Spinal cord (tissue), 10 donors: ENCODE measurements at places on chromosomes 7 and 10. TPM values are rescaled to one million over a fixed set of nuclear protein-coding genes. Genes with fewer than 3 reads are reported as not detected.

- no peak for DNase-seq
Observed at GRCh38 chr7:90621747-90622140, 25.6 kb downstream of the CDK14 start.

DNA sequence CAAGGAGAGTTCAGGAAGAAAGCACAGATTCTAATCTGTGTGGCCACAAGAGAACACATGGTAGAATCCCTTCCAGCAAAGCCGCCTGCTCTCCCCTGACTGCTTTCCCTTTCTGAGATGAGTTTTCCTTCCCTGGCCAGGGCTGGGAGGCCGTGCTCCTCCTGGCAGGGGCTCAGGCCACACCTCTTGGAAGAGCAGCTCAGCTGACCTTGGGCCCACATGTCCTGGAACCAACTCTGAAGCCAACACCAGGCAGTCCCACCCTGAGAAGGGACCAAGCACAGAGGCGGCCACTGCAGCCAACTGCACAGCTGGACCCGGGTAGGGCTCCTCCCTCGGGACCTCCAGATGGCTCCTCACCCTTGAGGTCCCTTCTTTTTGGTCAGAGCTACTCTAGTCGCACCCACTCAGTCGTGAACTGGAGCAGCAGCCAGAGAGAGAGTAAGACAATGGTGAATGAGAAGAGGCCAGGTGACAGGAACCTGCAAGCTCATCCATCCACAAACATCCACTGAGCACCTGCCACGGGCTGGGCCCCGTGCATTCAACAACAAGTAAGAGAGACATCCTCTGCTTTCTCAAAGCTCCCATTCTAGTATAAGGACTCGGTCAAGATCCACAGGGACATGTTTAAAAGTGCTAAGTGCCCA lies 40.3 kb downstream of the FAM53B start:
- DNase-seq, result no peak

DNA sequence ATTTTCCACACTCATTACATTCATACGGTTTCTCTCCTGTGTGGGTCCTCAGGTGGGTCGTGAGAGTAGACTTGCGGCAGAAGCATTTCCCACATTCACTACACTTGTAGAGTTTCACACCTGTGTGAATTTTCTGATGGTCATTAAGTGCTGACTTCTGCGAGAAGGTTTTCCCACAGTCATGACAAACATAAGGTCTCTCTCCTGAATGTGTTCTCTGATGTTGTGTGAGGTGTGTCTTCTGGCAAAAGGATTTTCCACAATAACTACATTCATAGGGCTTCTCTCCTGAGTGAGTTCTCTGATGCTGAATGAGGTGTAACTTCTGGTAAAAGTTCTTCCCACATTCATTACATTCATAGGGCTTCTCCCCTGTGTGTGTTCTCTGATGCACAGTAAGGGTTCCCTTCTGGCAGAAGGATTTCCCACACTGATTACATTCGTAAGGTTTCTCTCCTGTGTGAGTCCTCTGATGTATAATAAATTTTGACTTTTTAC lies 15.1 kb downstream of the ZNF12 start:
- DNase-seq, result no peak

GRCh38 chr7:129676017-129676897 lies 64.7 kb downstream of the NRF1 start:
- no peak for DNase-seq

GRCh38 chr7:66227808-66228207 lies 22.7 kb downstream of the TPST1 start:
- DNase-seq, result no peak

Gene GPER1
- 12.2 TPM for total RNA-seq
